Renal pelvis (tissue), 12 donors: ENCODE measurements at places on chromosomes 1 and 21. TPM values are rescaled to one million over a fixed set of nuclear protein-coding genes. Genes with fewer than 3 reads are reported as not detected.

- DNase-seq: no peak
Observed at GRCh38 chr1:89758156-89758555, 62.7 kb upstream of the LRRC8D start.

GRCh38 chr1:152960452-152961044 is 9.9 kb upstream of the SPRR4 start:
- no peak for DNase-seq

GRCh38 chr21:33899199-33899598 is 16.4 kb downstream of the ATP5PO start:
- DNase-seq: no peak

- no peak for DNase-seq
Observed at GRCh38 chr1:204495777-204496176, 1.2 kb upstream of the PIK3C2B start.

DNA sequence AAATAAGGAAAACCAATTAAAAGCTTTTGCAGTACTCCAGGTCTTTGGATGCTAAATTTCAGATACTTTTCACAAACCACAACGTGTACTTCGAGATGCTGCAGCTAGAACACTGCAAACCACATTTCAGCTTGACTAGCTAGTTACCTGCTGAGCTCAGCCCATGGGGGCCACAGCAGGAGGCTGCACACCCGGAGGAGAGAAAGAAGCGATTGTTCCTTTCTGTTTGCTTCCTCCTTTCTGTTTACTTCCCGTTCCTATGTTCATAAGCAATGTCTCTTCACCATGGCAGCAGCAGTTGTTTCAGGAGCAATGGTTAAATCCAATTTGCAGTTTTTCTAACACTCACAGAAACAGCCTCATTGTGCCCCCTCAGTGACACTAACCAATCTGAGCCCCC is 225.6 kb upstream of the FGGY start:
- no peak for DNase-seq

Gene HPDL
- polyA plus RNA-seq: 4.5 TPM

Gene HES4
- 33.1 TPM for polyA plus RNA-seq

Gene WNT3A
- polyA plus RNA-seq: 0.22 TPM
